ENCODE measurements at places on chromosomes 3 and 15. TPM values are rescaled to one million over a fixed set of nuclear protein-coding genes. Genes with fewer than 3 reads are reported as not detected.

SPTBN5 gene
- 0.20 TPM for total RNA-seq

GRK7 gene
- not detected for total RNA-seq

ABTB1 gene
- 19.4 TPM for total RNA-seq

EBLN2 gene
- total RNA-seq, result 0.43 TPM

PARP14 gene
- 7.5 TPM for total RNA-seq

TMEM40 gene
- 0.15 TPM for total RNA-seq

COL6A5 gene
- total RNA-seq, result not detected

GOLGA6L4 gene
- 1.2 TPM for total RNA-seq

TM4SF18 gene
- 32.0 TPM for total RNA-seq

SLC22A14 gene
- total RNA-seq, result 0.05 TPM

PAQR5 gene
- 102 TPM for total RNA-seq

CTXN2 gene
- 0.07 TPM for total RNA-seq

LRRFIP2 gene
- 57.5 TPM for total RNA-seq

All from A549 treated with Hydrocortisone at 1 μM for 4 hours (cell line).